Nasal cavity respiratory epithelium epithelial cell of viscerocranial mucosa (primary cell): ENCODE measurements at places on chromosomes 13 and 19. TPM values are rescaled to one million over a fixed set of nuclear protein-coding genes. Genes with fewer than 3 reads are reported as not detected.

RELB gene
- total RNA-seq: 5.8 and 14.2 TPM in 2 replicates

A1BG gene
- 0.78 and 3.4 TPM in 2 replicates for total RNA-seq

IGFL3 gene
- total RNA-seq: not detected in 2 replicates

BEST2 gene
- total RNA-seq: not detected in 2 replicates

CLEC17A gene
- not detected in 2 replicates for total RNA-seq

HSPBP1 gene
- 32.8 and 33.6 TPM in 2 replicates for total RNA-seq

AXL gene
- 23.9 and 40.2 TPM in 2 replicates for total RNA-seq

ZNF527 gene
- 4.1 and 6.6 TPM in 2 replicates for total RNA-seq

CATSPERD gene
- total RNA-seq: not detected in 2 replicates

JOSD2 gene
- 14.4 and 19.5 TPM in 2 replicates for total RNA-seq

AP3D1 gene
- total RNA-seq: 89.2 and 208 TPM in 2 replicates

LRRC25 gene
- total RNA-seq: 0.07 TPM in 1 of 2 replicates, not detected in the other

TNFSF11 gene
- total RNA-seq: 0.34 and 1.1 TPM in 2 replicates

PSG4 gene
- 6.7 TPM in 1 of 2 replicates, not detected in the other for total RNA-seq

SOX1 gene
- total RNA-seq: not detected in 2 replicates

HRC gene
- total RNA-seq: under 0.01 TPM in 1 of 2 replicates, not detected in the other
